ENCODE measurements at places on chromosomes 7 and 10.

GRCh38 chr10:73998929-73999691 lies 1.2 kb downstream of the VCL start:
- no peak for DNase-seq

- no peak for DNase-seq
These were observed 108.0 kb downstream of the CREB5 start for GRCh38 chr7:28520074-28521015.

DNA sequence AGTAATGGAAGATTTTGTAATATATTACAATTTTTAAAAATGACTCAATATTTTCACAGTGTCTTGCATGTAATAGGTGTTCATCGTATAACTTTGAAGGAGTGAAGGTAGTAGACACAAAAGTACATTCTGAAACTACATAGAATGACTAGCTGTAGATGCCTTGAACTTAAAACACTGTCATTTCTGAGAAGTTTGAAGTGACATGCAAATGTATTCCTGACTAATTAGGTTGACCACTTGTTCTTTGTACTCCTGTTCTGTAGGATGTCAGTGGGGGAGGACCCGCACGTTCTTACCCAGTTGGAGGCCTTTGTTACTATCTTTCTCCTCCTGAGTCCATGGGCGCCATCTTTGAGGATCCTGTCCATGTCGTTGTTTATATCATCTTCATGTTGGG lies 31.2 kb downstream of the SEC61A2 start:
- no peak for DNase-seq

GRCh38 chr10:88115968-88116367 lies 252.5 kb downstream of the PTEN start:
- no peak for DNase-seq

GRCh38 chr7:2326951-2327350 lies 12.7 kb upstream of the SNX8 start:
- DNase-seq, result no peak

GRCh38 chr7:42980514-42980913 lies 48.3 kb downstream of the MRPL32 start:
- no peak for DNase-seq

- no peak for DNase-seq
These were observed 138.4 kb downstream of the MGMT start for GRCh38 chr10:129605266-129605985.

DNA sequence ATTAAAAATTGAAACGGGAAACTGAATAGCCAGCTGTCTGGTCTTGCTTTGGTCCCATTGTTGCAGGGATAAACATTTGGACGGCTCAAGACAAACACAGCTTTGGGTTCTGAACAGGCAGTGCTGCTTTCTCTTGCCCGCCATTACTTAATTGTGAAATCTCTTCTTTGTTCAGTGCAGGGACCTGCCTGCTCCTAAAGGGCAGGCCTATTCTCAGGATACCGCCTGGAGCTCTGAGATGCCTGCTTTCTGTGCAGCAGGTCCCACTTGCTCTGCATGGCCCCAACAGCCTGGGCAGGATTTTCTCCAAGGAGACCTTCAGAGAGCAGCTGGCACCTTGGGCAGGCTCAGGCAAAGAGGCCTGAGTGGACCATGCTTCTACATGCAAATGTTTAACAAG lies 237.6 kb downstream of the KCNMA1 start:
- DNase-seq, result no peak

DNA sequence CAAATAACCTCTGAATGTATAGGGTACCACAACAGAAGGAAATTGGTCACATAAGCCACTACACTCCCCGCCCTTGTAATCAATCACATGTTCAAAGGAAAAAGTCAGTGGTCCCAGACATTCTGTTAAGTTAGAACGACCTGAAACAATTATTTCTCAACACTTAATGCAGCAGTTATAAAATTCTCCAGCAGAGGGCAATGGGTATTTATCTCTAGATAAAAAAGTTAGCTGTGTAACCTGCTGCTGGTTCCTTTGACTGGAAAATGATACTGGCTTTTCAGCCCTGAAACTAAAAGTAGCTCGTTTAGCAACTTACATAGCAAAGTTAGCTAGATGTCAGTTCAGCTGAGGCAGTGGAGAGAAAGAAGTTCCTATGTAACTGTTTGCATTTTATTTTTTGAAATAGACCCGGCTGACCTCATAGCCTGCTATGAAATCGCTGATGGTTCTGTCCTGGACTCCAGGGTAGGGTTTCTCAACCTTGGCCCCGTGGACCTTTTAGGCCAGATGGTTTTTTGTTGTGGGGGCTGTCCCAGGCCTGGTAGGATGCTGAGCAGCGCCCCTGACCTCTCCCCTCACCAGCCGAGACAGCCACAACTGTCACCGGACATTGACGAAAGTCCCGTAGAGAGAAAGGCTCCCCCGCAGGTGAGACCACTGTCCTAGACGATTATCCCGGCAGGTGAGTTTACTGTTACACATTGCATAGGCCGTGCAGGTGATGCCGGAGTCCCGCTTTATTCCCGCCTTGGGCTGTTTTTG lies 40.2 kb upstream of the PROSER2 start:
- DNase-seq, result no peak

- DNase-seq, result no peak
These were observed 14.9 kb downstream of the AFAP1L2 start for GRCh38 chr10:114389426-114389825.

GRCh38 chr7:116172353-116172752 lies 38.0 kb upstream of the TES start:
- DNase-seq, result no peak

DNA sequence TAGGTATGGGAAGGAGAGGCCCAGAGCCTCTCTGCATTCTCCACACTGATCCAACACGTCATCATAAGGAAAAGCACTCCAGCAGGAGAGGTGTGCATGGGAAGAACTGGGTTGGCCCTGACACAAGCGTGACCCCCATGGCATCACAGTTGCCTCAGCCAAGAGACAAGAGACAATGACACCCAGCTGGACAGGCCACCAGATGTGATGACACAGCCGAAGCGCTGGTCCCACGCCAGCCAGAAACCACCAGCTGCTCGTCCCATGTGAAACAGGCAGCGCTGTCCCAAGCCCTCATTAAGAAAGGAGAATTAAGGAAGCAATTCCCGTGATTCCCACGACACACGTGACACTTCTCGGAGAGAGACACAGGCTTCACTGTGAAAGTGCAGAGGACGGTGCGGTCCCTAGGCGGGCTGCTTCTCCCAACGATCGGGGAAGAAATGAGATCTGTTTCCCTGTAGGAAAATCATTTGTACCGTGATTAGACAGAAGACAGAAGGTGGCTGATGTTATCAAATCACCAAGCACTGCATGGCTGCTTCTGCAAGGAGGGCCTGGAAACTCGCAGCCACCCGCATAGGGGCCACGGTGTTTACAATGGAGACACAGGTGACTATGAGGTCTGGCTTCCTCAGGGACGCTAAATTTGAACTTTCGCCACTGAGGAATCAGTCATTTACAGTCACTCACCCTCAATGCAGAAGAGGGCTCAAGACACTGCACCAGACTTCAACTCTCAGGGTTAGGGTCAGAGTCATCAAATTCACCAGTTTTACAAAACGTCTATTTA lies 74.5 kb downstream of the DIP2C start:
- DNase-seq, result no peak

DNA sequence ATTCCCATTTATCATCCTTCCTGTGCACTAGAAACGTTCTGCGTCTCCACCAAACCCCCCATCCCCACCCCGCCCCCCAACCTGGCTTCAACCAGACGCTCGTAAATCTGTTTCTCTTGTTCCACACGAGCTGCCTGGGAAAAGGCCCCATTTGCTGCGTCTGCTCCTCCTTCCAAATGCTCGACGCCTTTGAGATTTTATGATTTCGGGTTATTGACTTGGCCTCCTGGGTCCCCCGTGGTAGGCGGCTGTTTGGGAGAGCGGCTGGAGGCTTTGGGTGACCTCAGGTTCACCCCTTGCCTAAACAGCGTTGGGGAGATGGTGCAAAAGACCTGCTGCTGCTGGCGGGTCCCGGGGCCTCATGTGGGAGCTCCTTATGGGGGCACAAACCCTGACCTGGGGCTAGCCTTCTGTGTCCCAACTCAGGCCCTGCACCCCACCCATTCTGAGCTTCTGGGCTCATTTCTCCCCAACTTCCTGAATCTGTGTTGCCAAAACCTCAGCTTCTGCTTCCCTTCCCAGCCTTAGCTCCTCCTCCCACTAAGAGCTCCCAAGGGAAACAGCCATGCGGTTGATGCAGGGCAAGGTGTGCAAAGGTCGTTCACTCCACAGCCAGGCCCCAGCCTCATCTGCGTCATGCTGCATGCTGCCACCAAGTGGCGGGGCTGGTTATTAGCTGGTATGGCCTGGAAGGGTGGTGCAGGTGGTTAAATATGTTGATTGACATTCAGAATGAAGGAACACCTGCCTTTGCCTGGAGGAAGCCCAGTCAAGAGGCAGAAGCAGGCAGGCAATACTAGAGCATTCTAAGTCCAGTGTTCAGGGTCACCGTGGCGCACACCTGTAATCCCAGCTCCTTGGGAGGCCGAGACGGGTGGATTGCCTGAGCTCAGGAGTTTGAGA lies 49.1 kb upstream of the ELN start:
- DNase-seq, result no peak

- DNase-seq, result no peak
These were observed 64.6 kb downstream of the UNCX start for GRCh38 chr7:1297017-1297960.

DNA sequence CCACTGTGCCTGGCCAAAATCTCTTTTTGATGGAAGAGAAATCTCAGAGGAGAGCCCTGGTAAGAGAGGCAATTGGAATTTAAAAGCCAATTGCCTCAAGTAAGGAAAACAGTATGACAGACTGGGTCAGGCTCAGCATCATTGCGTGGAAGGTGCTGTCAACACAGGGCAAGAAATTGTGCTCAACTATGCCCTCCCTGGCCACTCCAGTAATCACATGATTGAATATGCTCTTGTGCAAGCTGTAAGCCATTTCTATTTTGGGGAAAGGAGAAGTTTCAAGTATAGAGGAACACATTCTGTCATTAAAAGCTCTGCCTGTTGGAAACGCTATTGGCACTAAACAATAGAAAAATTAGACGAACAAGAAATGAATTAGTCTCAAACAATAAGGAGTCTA lies 1127.7 kb downstream of the REEP3 start:
- DNase-seq, result no peak

DNA sequence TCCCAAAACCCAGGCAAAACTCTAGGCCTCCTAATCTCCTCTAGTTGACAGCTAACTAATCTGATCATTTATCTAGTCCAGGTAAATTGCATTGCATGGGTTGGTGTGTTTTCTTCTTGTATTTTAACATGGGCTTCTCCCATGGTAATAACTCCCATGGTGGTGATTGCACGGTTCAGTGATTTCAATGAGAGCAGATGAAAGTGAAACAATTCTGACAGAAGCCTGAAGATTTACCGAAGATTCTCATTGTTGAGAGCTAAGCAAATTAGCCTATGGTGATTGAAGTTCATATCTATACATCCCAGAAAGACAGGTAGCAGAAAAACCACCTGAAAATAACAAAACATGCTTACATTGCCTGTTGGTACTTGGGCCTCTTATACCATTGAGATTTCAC lies 26.6 kb upstream of the LIPN start:
- no peak for DNase-seq

GRCh38 chr7:91850455-91850854 lies 30.0 kb downstream of the MTERF1 start:
- no peak for DNase-seq

DNA sequence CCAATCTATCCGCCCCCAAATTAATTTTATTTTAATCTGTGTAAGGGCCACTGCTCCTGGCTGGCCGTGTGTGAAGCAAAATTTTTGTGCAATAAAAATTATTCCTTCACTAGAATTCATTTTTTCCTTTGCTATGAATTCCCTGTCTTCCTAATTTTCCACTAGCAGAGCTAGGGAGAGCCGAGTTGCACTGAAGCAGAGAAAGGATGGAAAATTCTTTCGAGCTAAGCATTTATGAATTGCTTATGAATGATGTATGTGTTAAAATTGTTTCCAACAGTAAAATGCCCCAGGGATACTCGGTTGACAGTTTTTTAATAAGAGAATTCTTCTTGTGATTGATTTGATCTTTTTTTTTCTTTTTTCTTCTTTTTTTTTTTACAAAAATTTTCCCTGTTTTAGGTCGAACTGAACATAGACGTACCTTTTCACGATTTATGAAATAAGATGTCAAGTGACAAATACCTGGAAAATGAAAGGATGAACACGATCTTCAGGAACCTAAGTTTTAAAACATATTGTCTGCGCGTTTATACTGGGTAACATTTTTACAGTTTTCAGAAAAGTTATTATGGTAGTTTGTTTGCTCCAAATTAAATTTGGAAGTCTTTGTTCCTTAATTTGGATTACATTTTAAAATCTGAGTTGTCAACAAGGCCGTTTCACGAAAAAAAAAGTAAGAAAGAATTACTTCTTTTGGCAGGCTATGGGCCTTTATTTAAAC lies 288.8 kb upstream of the NFE2L3 start:
- no peak for DNase-seq

DNA sequence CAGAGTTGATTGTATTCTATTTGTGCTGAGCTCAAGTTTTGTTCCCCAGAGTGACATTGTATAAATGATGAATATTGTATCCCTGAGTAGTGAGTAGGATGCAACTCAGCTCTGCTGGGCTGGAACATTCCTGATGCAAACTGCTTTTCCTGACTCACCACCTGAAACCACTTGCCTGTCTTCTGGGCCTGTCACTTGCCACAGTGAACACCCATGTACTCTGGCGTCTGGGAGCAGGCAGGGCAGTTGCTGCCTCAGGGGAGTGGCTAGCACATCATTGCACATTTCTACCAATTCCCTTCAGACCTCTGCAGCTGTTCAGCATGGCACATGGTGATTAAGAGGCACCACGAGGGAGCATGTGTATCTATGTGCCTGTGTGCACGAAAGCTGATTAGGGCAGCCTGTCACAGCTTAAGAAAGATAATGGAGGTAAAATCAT lies 157.3 kb downstream of the SND1 start:
- no peak for DNase-seq

GRCh38 chr10:101856626-101857025 lies 13.0 kb upstream of the KCNIP2 start:
- no peak for DNase-seq

Measured in naive thymus-derived CD8-positive, alpha-beta T cell (primary cell).